ENCODE measurements at places on chromosomes 7 and 10.

- DNase-seq, result no peak
These were observed 97.0 kb downstream of the CTTNBP2 start for GRCh38 chr7:117776224-117776623.

DNA sequence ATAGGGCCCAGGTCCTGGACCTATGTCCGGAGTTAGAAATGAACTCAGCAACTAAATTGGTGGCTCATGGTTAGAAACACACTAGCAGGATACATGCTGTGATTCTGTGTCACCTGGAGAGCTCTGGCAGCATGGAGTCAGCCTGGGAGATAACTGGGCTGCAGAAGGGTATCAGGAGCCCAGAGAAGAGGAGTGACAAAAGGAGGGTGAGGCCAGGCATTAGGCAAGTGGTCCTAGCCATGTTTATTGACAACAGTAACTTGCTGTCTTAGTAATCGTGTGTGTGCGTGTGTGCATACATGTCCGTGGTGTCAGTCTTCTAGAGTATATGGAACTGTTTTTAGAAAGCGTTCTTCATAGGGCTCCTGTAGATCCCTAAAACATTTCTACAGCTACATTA lies 157.5 kb upstream of the PHYHIPL start:
- DNase-seq, result no peak

- no peak for DNase-seq
These were observed 179.3 kb downstream of the ATRNL1 start for GRCh38 chr10:115272482-115272881.

DNA sequence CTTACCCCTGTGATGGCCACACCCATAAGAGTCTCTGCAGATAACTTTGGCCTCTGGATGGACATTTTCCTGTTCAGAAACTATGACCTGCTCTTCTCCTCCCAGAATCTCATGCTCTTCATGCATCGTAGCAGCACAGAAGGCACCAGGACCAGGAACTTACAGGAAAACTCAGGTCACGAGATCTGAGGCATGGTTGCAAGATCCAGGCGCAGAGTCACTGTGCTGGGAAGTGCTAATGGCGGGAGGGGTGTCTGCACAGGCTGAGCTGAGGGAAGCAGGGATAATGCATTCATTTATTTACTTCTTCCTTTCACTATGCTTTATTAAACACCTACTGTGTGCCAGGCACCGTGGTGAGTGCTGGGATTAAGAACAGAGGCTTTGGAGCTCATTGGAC lies 48.2 kb upstream of the LOXL4 start:
- DNase-seq, result no peak

- no peak for DNase-seq
These were observed 21.6 kb upstream of the UPP1 start for GRCh38 chr7:48067475-48067874.

DNA sequence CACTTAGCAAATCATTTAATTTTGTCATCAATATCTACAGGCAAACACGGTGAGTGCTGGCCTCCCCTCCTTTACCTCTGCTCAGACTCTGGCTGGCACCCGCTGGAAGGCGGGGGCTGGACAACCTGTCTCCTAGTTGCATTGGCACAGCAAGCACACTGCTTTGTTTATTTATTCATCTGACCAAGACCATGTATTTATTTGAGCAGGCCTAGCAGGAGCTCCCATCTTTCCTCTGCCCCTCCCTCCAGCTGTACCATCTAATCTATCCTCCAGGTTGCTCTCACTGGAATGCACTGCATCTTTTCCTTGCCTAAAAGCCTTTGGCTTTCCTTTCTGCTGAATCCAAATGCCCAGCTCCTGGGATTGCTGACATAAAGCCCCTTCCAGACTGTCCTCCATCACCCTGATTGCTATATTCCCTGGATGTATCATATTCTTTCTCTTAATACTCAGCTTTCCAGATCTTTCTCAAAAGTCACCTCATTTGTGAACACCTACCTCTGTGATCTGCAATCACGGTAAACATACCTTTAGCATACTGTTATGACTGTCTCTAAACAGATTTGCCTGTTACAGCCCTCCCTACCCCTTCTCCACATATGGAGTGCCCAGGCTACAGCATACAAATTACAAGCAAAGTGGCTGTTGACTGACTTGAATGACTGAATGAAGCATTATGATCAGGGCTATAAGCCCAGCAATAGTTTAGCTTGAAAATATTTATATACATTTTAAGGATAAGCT lies 9.6 kb downstream of the ELMO1 start:
- DNase-seq, result no peak

GRCh38 chr10:48768144-48768766 lies 83.6 kb downstream of the WDFY4 start:
- DNase-seq, result no peak

- DNase-seq, result no peak
These were observed 94.1 kb downstream of the SH3PXD2A start for GRCh38 chr10:103761075-103761920.

DNA sequence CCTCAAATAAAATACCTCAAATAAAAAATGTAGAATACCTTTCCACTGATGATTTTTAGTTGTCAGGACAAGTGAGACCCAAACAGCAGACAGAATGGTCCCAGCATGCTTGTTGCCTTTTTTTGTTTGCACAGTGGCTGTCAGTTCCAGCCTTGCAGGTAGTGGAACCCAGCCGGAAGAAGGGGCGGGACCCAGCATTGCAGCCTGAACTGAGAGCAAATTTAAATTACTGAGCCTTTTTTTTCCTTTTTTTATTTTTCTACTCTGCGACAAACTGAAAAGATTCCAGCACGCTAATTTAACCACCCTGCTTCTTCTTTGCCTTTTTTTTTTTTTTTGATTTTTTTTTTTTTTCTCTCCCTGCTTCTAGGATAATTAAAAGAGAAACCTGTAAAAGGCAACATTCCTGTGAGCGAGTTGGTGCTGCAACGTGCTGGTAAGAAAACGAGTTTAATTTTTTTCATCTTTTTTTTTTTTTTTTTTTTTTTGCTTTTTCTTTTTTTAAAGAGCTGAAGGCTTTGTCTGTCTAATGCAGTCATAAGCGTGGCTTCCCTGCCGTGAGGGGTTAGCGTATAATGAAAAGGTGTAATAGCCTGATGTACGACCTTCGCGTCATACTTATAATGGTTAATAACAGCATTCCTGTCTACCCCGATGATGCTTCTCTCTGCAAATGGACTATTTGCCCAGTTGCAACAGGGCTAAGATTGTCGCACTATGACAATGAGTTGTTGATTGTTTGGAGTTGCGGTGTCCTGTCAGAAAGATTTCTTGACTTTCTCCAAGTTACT lies 555.3 kb upstream of the CELF2 start:
- no peak for DNase-seq

DNA sequence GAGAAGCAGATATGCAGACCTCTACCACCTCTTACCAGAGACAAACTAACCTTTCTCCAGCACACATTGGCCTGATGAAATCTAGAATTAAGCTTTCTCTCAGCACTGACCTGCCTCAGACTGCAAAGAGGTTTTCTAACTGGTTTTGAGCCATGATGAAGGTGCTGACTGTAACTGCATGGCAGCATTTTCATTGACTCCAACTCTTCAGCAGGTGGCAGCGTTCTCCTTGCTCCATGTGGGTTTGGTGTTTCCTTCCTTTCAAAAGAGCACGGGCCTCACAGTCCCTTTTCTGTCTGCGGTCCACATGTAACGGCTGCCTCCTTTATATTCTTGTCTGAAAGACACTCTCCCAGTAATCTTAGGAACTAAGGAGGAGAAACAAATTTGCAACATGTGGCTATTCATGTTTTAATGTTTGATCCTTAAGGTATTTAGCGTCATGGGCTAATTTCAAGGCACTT lies 12.6 kb downstream of the KLLN start:
- DNase-seq, result peak; percentile 84

DNA sequence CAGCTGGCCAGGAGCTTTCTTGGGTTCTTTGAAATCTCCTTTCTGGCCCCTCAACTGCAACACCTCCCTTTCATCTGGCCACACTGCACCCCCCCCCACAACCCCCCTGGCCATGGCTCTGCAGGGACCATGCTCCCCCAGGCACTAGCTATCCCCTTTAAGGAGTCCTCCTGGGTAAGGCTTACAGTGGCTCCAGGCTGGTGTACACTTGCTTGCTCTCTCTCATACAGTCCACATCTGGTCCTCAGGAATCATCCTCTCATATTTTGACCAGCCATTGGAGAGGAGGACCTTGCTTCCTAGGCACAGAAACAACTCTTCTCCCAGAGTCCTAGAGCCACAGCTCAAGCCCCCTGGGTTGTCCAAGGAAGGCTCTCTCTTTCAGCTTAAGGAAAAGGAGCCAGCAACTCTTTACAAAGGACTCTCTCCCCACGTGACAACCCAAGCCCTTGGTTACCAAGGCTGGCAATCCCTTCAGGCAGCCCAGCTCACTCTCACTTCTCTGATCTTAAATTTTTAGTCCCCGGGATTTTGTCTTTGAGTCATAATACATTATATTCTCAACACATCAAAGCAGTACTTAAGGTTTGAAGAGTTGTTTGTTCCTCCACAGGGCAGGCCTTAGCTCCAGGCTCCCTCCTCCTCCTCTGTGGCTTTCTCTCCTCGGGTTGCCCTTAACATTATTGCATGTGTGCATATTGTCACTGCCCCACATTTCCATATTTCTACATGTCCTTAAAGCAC lies 9.9 kb downstream of the GARIN1A start:
- DNase-seq, result no peak

DNA sequence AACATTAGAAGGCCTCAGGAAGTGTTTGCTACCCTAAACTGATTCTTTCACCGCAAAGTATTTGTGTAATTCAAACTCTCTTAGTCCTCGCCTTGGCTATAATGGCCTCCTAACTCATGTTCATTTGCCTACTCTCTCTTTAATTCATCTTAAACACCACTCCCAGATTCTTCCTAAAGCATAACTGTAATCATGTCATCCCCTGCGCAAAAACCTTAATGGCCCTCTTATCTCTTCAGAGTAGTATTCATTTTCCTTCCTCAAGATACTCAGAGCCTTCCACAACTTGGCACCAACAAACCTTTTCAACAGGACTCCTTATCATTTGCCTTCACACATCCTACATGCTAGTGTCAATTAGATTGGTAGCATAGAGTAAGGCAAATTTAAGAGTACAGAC lies 42.9 kb downstream of the CSTF2T start:
- no peak for DNase-seq

GRCh38 chr10:93437086-93437945 lies 44.8 kb downstream of the MYOF start:
- DNase-seq, result peak; percentile 81

DNA sequence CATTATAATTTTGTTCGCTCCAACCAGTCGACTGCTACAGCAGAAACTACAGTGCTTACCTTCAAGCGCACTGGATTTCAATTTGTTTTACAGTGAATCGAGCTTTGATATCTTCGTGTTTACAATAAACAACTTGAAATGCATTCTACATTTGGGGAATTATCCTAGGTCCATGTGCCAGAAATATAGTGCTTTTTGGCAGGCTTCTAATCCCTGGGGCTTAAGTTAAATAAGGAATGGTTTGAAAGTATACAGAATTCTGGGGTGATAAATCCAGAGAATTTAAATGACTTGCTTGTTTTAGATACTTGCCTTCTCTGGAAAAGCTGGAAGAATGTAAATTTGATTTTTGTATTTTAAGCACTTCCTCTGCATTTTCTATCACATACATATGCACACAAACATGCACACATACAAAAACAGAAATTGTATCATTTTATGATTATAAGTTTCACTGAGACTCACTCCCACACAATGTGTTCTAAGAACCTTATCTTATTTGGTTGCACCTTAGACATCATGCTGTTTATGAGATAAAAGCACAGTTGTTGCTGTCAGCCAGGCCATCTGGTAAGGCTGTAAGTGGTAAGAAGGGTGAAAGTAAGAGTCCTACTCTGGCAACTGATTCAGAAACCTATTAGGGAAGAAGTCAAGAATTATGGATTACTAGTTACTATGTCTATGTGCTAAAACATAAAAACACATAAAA lies 347.2 kb upstream of the KCND2 start:
- DNase-seq, result no peak

- no peak for DNase-seq
These were observed 7.0 kb downstream of the TAX1BP1 start for GRCh38 chr7:27746978-27747377.

- DNase-seq, result peak; percentile 28
These were observed 52.3 kb upstream of the ZNF33B start for GRCh38 chr10:42690449-42691360.

DNA sequence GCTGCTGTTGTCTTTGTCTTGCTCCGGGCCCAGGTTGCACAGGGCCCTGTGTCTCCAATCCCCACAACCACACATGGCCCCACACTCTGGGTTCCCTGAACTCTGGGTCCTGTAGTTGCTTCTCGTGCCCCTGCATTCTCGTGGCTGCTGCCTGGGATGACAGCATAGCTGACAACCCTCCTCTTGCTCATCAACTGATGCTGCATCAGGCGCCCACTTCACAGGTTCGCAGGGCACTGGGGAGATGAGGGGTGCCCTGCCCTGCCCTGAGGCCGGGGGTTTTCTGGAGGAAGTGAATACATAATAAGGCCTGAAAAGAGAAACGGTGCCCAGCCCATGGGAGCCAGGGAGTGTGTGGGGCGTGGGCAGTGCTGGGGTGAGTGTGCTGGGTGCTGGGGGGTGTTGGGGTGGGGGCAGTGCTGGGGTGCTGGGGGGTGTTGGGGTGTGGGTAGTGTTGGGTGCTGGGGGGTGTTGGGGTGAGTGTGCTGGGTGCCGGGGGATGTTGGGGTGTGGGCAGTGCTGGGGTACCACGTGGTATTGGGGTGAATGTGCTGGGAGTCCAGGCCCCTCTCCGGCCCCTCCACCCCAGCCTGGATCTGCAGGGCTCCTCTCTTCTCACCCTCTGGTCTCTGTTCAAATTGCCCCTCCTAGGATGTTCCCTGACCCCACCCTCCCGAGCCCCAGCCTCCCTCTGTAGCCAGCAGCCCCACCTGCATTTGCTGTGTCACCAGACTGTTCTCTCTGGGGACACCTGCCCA lies 2.0 kb upstream of the MTG1 start:
- DNase-seq, result no peak

DNA sequence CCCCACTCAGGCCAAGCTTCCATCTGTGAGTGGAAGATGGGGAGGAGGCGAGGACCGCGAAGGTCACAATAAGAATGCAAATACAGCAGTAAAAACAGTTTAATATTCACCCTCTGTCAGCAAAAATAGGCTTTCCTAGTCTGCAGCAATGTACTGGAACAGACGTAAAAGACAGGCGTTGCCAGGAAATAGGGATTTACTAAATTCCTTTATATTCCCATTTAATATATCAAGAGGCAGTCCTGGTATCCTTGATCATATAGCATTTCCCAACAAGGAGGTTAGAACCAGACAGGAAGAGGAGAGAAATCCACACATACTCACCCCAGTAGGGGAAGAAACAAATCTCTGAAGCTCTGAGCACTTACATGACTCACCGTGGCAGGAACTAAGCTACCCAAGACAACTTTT lies 1054.9 kb upstream of the C7orf33 start:
- no peak for DNase-seq

GRCh38 chr10:821322-821721 lies 110.2 kb downstream of the LARP4B start:
- DNase-seq, result no peak

Measured in SK-MEL-5 (cell line).